ENCODE measurements at places on chromosomes 4 and X. TPM values are rescaled to one million over a fixed set of nuclear protein-coding genes. Genes with fewer than 3 reads are reported as not detected.

DNA sequence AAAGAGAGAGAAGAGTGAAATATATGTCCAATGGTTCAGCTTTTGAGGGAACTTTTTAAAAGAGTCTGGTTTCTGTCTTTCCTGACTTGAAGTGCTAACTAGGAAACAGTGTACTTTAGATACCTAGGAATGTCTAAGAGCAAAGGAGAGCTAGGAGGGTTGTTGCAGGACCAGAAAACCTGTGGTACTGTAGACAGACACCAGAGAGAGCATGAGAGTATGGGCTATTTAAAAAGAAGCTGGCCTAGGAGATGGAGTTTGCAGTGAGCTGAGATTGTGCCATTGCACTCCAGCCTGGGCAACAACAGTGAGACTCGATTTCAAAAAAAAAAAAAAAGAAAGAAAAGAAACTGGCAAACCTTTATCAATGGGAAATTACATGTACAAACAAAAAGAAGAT lies 223.9 kb downstream of the FAT4 start:
- DNase-seq, result no peak

DNA sequence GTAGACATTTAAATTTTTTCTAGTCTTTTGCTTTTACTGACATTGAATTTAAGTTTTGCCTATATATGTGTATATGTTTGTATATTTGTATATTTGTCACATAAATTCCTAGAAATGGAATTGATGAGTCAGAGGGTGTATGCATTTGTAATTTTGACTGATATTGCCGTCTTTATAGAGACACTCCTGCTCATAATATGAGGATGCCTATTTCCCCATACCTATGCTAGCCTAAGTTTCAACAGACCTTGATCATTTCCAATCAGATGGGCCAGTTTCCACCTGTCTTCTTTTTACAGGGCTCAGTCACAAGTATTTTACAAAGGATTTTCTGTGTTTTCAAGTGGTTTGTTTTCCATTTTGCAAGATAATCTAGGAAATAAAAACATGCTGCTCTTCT lies 10.8 kb downstream of the PDLIM5 start:
- DNase-seq, result no peak

DNA sequence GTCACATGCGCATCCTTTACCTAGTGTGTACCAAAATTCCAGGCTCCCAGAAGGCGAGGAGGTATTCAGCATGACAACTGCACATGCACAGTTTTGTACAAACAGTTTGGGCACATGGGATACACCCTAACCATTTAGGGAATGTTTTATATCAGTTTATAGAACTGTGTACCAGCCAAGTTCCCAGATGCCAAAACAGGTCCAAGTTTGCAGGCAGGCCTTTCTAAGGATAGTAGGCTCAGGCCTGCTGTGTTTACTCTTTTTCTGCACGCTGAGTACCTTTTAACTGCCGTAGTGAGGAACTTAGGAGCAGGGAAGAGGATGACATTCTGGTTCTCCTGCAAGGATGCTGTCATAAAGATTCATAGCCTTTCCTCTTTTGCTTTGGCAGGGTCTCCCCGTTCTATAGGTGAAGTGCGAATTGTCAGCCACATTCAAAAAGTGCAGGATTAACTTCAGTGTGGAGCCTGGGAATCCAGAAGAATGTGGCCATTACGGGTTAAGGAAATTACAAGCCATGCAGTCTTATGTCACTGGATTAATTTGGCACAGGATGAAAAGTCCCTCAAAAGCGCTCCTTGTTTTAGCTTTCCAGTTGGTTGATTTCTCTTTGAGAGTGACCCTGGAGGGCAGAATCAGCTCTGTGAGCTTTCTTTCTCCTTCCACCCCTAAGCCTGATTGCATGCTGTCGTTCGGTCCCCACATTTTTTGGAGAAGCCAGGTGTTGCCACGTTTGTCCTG lies 259.8 kb downstream of the ARHGAP10 start:
- no peak for DNase-seq

GRCh38 chrX:129077424-129078170 lies 445.7 kb downstream of the SMARCA1 start:
- DNase-seq, result no peak

DNA sequence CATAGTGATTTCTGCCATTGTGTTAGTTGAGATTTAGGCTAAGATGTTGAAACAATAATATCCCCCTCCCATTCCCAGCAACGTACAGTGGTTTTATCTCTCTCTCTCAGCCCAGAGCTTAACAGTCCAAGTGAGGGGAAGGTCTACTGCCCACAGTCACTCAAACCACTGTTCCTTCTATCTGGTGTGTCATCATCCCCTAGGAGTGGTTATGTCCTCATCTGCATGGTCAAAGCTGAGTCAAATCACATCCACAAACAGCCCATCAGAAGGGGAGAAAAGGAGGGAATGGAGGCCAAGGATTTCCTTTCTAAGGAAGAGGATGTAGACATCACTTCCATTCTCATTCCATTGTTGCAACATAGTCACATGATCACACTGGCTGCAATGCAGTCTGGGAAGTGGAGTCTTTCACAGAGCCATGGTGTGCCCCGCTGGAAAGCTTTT lies 42.8 kb upstream of the CHRNA9 start:
- DNase-seq, result peak; percentile 41

- peak; percentile 96 for DNase-seq
Observed at GRCh38 chr4:123588631-123589241, 192.1 kb downstream of the SPRY1 start.

- no peak for DNase-seq
Observed at GRCh38 chr4:176874721-176875445, 82.2 kb upstream of the VEGFC start.

GNPDA2 gene
- 19.7 TPM for total RNA-seq

LRIT3 gene
- total RNA-seq, result not detected

Measured in myocyte (in vitro differentiated cells).